GM12891 (cell line): ENCODE measurements at places on chromosomes 11 and 22.

DNA sequence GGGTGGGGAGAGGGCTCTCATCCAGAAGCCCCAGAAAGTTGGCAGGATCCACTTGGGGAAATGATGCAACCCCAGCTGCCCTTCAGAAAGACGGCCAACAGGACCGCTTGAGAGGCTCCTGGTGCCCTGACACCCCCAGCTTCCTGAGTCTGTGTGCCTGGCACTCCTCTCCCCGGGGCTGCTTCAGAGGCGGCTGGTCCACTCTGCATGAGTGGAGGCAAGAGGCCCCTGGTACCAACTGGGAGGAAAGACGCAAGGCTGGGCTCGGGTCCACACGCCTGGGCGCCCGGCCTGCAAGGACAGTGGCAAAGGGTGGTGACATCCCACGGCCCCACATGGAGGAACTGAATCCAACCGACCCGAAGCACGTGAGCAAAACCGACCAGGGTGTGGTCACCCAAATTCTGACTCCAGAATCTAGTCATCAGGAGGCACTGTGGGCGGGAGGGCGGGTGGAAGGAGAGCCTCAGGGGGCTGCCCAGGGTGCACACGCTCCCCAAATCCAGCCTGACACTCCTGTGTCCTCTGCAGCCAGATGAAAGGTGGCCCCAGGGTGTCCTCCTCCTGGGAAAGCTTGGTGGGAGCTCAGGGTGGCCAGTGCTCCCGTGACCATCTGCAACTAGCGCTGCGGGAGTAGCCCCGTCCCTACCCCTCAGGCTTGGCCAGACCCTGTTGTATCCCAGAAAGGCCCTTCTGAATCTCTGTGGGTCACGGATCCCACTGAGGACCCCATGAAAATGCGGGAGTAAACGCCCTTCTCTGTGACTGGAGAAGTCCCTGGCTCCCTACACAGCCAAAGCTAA, 3.7 kb downstream of the RNH1 start:
- peak; percentile 82 for DNase-seq

GRCh38 chr22:17477391-17477833, 85.9 kb upstream of the SLC25A18 start:
- DNase-seq: no peak

GRCh38 chr11:537622-538430, 499 bp downstream of the LRRC56 start:
- DNase-seq: no peak

DNA sequence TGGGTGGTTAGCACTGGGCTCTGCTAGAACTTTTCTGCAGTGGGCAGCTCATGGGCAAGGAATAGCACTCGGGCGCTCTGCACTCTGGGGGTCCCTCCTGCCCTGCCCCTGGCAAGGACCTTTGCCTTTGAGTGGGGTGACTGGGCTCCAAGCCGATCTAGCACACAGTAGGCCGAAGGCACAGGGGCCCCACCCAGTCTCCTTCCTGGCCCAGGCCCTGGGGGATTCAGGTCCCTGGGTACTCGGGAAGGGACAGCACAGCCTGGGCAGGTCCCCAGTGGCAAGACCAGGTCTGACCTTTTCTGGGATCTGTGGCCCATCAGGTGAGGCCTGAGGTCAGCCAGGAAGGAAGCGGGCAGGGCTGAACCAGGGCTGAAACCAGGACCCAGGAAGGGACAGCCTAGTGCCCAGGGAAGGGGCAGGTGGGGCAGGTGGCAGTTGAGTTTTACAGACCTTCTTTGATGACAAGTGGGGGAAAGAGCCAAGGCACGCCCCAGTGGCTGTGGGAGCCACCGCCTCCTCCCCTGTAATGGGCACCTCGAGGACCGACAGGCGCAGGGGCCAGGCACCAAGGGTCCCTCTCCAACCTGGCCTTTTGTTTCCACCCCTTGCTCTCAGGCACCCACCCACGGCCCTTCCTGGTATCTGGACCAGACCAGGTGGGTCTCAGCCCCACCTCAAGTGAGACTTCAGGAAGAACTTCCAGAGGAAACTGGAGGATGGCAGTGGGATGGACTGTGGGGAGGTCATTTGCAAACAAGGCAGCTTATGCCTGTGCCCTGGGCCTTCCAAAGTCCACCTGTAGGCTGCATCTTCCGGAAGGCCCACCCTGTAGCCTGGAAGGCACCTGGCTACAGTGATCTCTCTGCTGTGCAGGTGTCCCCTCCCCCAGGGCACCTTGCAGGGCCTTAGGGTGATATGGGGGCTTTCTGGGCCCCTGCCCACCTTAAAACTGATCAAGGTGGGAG, 883 bp upstream of the AIFM3 start:
- DNase-seq: no peak

- DNase-seq: no peak
Measured at GRCh38 chr11:73977856-73978519, 4.7 kb downstream of the UCP2 start.

DNA sequence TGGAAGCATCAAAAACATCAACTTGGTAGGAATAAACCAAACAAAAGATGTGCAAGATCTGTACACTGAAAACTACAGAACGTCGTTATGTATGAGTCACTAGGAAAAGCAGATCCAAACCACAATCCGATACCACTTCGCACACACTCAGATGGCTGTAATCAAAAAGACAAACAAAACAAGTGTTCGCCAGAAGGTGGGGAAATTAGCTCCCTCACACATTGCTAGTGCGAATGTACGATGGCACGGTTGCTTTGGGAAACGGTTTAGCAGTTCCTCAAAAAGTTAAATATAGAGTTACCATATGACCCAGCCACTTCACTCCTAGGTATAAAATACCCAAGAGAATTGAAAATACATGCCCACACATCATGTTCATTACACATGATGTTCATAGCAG, 14.8 kb upstream of the CARD10 start:
- DNase-seq: no peak

DNA sequence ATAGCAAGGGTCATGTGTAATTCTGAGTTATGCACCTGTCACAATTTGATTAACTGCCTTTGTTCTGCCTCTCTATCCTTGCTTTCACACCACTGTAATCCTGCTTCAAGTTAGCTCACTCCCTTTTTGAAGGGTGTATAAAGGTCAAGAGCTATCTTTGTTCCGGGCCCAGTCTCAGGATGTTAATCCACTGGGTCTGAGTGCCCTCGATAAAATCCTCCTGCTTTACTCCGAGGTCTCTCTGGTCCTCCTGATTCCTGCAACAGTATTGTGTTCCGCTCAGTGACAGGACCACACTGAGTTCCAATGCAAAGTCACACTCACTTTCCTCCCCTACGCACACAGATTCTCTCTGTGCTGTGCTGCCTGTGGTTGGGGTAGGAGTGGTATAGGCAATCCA, 186.5 kb downstream of the DYNC2H1 start:
- no peak for DNase-seq

DNA sequence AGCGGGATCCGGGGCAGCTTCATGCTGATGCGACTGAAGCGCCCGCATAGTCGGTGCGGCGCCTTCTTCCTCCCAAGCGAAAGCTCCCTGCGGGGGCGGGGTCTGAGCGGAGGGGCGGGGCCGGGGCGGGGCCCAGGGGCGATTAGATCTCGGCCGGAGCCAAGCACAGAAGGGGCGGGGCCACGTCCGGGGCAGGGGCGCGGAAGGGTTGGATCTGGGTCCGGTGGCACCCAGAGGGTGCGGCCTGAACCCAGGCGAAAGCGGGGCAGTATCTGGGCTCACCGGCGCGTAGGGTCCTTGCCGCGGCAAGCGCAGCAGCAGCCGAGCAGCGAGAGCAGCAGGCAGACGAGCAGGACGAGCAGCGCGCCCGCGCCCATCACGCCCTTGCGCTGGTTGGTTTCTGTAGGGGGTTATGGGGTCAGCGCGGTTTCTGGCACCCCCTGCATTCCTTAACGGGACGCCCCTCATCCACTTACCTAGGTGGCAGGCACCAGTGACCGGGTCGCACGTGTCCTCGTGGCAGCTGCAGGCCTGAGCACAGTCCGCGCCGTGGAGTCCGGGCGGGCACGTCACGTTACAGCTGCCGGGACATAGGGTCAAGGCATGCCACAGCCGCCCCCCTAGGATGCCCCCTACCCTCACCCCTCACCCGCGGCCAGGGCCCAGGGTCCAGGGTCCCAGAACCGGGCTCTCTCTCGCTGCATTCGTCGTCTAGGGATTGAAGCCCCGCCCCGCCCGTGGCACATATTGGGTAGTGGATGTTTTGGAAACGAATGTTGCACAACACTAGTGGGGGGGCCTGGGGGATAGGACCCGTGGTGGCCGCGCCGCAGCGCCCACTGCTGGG, 8.1 kb downstream of the SCARF2 start:
- peak; percentile 88 for DNase-seq

DNA sequence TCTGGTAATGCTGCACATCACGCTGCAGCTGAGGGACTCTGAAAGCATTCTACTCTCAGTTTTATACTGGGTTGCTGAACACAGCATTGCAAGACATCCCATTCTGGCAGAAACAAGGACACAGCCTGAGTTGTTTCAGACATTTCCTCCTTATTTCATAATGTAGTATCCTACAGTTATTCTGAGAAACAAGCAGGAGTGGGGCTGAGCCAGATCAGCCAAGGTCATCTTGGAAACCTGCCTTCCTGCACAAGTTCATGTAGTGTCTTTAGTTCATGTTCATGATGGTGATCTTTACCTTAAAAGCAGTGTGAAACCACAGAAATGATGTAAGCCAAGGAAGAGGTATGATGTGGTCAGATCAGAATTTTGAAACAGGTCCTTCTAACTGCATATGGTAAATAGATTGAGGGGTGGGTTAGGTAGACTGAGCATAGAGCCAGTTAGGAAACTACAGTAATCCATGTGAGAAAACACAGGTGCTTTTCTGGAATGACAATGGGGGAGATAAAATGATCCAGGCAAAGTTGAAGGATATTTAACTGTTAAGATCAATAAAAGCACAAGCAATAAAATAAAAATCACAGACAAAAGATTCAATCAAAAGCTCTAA, 1686.8 kb downstream of the LRRC4C start:
- DNase-seq: no peak

DNA sequence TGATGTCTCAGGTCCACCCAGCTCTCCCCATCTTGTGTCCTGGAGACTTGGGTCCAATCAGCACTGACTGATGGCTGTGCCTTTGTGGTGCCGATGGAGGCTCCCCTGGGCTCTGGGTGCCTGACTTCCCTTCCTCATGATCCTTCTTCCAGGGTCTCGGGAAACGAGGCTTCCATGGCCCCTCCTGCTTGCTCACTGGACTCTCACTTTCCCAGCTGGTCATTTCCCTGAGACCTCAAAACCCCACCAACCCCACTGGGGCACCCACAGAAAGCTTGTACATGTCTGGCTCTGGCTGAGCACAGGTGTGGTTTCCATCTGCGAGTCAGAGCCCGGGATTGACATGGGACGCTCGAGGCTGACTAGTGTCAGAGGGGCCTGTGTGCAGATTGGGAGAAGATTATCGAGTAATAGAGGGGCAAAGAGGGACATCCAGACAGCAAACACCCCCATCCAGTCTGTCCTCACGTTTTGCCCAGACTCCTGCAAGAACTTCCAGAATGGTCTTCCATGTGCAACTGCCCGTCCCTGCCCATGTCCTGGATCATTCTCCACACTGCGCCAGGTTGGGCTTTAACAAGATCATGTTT, 15.1 kb downstream of the APOL1 start:
- no peak for DNase-seq

GRCh38 chr11:95256321-95256779, 25.3 kb upstream of the SESN3 start:
- DNase-seq: no peak

DNA sequence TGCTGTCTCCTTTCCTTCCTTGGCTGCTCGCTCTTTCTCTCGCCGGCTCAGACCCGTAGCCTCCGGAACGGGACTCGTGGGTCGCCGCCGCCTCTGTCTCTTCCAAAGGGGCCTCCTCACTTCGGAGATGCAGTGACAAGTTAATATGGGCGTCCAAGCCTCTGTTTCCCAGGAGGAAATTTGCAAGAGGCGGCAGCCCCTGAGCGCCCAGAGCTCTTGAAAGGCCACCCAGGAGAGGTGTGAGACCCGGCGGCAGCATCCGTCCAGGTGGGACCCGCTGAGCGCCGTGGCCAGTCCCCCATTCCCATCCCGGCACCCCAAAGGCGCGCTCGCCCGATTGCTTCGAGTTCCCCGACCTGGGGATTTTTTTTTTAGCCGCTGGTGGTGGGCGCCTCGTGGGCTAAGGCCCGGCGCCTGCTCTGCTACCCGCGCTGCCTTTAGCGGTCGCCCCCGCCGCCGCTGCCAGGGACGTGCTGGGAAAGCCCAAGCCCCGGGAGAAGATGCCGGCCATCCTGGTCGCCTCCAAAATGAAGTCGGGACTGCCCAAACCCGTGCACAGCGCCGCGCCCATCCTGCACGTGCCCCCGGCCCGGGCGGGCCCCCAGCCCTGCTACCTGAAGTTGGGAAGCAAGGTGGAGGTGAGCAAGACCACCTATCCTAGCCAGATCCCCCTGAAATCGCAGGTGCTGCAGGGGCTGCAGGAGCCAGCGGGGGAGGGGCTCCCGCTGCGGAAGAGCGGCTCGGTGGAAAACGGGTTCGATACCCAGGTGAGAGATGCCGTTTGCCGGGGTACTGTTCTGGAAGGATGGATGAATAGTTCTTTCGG, 772 bp downstream of the NAV2 start:
- DNase-seq: peak; percentile 23

DNA sequence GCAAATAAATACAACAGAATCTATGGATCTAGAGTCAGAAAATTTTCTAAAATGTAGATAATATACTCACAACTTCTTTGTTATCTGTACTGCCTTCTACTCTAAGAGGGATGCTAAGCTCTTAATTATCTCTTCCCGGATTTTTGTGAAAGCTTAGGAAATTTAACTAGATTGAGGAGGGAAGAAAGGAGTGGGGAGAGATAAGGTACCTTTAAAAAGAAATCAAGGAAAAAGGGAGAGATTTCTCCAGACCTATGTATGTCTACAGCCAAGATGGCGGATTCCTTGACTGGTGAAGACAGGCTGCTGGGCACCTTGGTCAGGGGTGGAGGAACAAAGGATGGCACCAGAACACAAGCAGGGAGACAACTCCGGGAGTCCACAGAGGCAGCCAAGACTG, 23.0 kb downstream of the ZNF280B start:
- no peak for DNase-seq

DNA sequence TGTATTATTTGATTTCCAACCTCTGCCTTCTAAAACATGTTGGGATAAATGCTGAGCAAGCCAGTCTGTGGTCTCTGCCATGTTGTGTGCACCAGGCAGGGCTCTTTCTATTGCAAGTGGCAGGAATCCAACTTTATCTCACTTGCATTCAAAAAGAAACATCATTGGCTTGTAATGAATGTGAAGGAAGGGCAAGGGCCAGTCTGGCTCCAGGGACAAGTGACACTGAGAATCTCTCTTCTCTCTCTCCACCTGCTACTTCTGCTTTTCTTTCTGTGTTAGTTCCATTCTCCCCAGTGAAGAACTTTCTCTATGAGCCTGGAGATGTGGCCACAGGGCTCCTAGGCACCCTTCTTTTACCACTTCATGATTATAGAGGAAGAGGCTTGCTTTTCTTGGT, 329.9 kb upstream of the NCAM1 start:
- no peak for DNase-seq
